ENCODE measurements at places on chromosomes 6 and 20.

- DNase-seq: no peak
Observed at GRCh38 chr6:88120635-88121034, 45.5 kb downstream of the CNR1 start.

DNA sequence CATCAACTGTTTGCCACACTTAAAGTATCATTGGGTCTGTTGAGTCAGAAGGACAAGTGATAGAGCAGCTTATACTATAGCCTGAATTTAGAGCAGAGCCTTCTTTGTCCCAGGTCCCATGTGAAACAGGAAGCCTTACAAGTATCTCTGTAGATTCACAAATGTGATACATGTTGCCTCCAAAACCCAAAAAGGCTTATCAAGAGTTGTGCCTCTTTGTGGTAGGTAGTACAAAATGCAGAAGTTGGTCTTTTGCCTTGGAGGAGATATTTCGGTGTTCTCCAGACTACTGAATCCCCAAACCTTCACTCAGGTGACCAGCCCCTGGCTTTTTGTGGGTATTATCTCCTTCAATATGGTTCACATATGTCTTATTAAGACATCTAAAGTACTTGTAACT lies 172.8 kb upstream of the PROKR2 start:
- DNase-seq: no peak

- DNase-seq: no peak
Observed at GRCh38 chr20:12788632-12789299, 220.0 kb upstream of the SPTLC3 start.

DNA sequence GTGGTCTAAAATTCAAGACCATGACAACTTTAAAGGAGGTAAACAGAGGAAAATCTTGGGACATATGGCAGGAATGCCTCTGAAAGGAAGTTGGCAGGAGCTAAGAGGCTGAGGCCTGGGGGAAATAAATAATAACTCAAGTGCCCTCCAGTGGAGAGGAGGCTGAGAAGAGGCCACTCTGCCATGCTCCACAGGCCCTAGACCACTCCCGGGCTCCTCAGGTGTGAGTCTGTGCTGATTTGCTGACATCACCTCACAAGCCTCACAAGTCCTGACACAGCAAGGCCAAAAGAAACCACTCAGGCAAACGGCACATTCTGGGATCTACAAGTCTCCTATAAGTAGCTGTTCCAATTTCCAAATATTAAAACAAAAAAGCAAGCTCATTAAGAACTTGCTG lies 91.0 kb upstream of the RIPOR2 start:
- DNase-seq: no peak

- DNase-seq: no peak
Observed at GRCh38 chr6:21559238-21559637, 34.3 kb upstream of the SOX4 start.

DNA sequence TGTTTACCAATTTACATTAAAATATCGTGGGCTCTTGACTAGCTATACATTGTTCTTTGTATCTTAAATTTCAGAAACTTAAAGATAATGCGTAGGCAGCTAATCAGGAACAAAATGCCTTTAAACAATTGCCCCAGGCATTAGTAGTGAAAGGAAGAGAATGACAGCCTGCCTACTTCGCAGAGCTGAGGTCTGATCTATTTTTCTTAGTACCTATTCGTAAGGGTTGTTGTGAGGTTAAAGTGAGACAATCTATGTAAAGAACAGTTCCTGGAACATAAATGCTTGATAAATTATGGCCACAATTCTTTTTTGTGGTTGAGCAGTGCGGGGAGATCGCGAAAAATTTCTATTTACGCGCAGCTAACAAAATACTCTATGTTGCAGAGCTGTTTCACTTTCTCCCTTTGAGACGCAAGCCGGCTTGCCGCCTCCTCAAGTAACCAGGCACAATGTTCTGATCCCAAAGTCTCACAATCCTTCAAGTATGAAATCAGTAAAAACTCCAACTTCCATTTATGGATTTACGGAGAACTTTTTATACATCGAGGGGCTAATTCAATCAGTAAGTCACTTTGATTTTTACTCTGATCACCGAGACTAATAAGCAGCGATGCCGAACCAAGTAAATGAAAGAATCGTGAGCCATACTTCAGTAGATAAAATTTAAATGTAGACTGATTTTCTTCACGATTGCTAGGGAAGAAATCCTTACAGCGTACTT lies 878 bp upstream of the PNRC1 start:
- no peak for DNase-seq

DNA sequence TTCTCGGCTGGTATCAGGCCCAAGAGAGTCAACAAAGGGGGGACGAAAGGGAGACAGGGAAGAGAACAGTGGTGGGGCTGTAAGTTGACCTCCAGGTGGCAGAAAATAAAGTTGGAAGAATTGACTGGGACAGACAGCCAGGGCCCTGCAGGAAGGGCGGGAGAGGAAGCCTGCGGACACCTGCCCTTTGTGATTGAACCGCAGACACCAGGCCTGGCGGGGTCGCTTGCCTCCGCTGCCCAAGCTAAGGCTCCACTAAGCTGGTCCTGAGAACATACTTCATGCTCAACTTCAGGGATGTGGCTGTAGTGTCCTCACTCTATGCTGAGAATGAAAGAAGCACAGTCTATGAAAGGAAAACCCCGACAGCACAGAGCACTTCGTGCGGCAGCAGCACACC lies 53.8 kb downstream of the RPP40 start:
- DNase-seq: no peak

- DNase-seq: no peak
Observed at GRCh38 chr6:134177753-134178160, 125.3 kb upstream of the SLC2A12 start.

DNA sequence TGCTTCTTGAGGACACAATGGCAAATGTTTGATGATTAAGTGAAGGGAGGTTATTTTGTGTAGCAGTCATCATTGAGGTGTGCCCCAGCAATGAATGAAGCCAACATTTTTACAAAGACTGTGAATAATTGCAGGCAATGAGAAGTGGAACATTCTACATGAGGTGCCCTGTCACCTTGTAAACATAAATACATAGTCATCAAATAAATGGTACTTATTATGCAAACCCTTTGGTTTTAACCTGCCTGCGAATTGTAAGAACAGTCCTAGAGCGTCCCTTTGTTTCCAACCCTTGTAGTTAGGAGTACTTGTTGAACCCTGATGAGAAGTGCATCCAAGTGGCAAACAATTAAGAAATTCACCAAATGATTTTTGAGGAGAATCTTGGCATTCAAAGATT lies 7.1 kb upstream of the KIZ start:
- no peak for DNase-seq

DNA sequence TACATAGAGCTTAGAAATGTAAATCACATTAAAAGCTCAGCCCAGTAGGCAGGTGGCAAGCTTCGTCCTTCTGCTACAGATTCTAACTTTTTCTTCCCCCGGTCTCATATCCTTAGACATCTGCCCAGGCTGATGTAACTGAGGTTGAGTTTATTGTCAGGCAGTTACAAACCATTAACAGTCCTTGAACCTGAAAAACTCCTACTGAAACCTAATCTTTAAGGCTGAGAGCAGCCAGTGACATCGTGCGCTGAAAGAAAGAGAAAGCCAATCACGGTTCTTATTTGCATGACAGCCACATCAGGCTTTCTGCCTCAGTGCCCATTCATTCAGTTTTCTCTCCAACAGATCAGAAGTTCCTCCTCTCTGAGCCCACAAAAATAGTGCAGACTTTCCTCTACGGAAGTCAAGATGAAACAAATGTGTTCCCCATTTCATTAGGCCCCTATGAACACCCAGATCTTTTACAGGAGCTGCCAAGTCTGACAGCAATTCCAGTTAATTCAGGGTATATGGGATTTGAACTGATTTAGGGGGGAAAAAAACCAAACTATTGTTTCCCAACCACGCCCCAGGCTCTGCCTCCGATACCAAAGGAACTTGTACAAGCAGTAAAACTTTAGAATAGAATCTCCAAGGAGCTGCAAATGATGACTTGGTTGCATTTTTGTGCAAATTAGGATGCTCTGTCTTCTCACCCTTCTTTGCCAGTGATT lies at the start of gene NHSL1:
NHSL1 (minus strand) TSS at position 192 of the 716 bp plus-strand sequence. CDS start 204 bp downstream, outside the sequence.
- no peak for DNase-seq

GRCh38 chr20:24731312-24731711 lies 217.8 kb upstream of the CST7 start:
- no peak for DNase-seq

DNA sequence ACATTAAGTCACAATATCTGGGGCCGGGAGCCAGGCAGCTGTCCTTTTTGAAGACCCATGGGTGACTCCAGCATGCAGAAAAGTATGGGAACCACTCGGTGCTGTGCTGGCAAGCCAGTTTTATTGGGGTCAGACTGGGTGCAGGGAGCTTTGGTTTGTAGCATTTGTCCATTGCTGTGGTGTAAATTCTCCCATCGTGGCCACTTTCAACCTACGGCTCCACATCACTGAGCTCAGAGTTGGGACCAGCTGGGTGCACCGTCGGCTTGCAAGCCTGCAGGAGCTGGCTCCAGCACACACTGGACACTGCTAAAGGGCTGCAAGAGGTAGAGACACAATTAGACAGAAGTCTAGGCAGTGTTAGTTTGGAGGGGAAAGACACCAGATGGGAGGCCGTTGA lies 66.9 kb downstream of the SYNJ2 start:
- no peak for DNase-seq

- DNase-seq: no peak
Observed at GRCh38 chr6:135412761-135413160, 84.8 kb downstream of the AHI1 start.
